Spleen (tissue), 13 donors: ENCODE measurements at places on chromosomes 6 and 20. TPM values are rescaled to one million over a fixed set of nuclear protein-coding genes. Genes with fewer than 3 reads are reported as not detected.

DNA sequence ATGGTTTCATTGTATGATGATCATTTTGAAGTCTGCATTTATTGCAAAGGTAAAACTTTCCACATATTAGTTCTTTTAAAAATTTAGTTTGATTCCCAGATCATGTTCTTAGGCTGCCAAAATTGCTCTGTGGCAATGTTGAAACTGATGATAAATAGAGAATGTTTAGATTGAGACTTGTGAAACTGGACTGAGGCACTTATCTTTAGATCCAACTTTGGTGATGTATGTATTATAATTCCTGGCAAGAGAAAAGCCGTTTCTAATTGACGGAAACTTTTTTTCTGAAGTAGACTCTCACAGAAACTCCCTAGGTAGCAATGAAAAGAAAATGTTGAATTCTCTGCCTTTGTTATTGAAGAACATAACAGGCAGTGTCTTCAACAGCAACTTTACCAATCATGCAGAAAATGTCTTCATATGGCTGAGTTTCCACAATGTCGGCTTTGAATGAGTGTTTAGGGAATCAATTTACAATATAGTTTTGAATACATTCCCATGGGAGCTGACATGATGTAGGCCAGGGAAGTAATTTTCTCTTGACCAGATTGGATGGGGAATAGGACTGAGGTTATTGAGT, 456.2 kb downstream of the CD109 start:
- no peak for DNase-seq
- no peak overlapping the region for H3K4me3 ChIP-seq
- no peak overlapping the region for H3K27ac ChIP-seq
- no peaks in the 10 kb centered on the region for H3K36me3 ChIP-seq
- no peaks in the 10 kb centered on the region for H3K4me1 ChIP-seq

The COMMD7 gene
- total RNA-seq, result 31.5 TPM

DNA sequence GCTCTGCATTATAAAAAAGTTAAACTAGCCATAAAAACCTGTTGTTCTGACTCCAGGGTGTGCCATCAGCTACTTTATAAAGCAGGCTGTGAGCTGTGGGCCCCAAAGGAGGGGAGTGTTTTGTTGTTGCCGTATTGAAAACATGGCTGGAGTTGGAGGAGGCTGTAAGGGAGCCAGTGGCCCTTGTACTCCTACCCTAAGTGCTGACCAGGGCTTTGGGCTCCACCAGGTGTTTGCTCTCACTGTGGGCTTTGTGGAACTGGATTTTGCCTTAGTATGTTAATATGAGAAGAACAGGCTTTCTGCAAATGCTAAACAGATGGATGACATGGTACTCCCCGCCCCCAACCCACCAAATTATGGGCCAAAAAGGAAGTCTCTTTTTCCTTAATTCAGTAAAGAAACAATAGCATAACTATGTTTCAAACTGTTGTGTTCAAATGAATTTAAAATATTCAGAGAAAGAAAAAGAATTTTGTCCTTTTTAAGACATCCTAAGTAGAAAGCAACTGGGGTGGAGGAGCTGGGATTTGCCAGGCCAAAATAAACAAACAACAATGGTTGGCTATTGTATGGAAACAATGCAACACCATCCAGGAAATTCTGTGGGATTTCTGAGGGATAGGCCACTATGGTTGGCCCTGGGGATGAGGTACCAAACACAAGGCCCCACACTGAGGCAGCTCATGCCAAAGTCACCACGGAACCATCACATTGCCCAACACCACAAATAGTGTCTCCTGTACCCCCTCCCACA, 63.3 kb downstream of the PLCG1 start:
- H3K36me3 ChIP-seq, result peaks cover 52% of the 10 kb centered on the region
- DNase-seq, result no peak
- H3K4me1 ChIP-seq, result no peaks in the 10 kb centered on the region
- H3K27ac ChIP-seq, result no peak overlapping the region

DNA sequence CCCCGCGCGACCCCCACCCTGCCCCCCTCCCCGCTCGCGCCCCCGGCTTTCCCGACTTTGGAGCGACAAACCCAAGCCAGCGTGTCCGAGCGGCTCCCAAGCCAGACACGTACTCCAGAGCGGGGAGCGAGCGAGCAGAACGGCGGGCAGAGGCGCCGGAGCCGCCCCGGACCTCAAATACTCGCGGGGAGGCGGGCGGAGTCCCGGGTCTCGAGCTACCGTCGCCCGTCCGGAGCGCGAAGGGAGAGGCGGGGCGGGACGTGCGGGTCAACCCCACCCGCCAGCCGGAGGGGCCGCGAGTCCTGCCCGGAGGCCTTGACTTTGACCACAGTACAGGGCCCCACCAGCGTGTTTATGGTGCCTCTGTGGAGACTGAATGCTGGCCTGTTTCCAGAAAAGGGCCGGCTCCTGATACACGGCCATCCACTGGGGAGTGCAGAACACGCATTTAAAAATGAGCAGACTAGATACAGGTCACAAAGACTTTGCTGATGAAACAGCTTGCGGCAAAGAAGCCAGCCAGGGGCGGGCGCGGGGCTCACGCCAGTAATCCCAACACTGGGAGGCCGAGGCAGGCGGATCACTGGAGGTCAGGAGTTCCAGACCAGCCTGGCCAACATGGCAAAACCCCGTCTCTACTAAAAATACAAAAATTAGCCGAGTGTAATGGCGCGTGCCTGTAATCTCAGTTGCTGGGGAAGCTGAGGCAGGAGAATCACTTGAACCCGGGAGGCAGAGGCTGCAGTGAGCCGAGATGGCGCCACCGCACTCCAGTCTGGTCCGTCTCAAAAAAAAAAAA, at the start of gene SERPINB6:
Gene SERPINB6, minus strand, starts transcription at position 148 of the 799 bp plus-strand sequence. CDS start 12,235 bp downstream, outside the sequence.
- H3K4me1 ChIP-seq, result peaks cover 9% of the 10 kb centered on the region
- H3K36me3 ChIP-seq, result no peaks in the 10 kb centered on the region
- no peaks in the 10 kb centered on the region for H3K27me3 ChIP-seq
- H3K4me3 ChIP-seq, result peak within 1 kb of the TSS; percentile 58
- peak within 1 kb of the TSS; percentile 97 for H3K27ac ChIP-seq
- DNase-seq, result peak; percentile 93

DNA sequence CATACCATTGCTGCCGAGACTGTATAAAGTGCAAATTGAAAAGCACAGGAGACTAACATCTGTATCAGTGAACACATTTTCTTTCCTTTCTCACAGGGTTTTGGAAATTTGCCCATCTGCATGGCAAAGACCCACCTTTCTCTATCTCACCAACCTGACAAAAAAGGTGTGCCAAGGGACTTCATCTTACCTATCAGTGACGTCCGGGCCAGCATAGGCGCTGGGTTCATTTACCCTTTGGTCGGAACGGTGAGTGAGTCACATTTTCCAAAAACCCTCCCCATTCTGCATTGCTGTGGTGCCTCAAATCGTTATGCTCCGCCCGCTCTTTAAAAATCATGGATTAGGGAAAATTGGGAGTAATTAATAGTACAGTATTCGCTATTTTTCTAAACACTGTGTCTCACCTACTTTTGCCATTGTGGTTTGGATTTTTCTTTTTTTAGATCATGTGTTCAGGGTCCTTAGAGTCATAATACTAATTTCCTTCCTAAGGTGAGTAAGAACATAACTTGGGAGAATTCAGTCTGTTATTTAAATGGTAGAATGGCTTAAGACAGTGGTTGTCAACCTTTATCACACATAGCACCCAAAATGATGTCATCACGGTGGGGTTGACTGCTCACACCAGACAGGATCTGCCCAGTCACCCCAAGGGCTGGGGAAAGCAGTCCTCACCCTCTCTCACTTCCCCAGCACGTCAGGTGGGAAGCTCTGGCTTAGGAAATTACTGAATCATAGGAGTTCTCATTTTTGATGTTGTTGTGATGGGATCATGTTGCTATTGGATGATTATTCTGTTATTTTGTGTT, 171.6 kb downstream of the MTHFD1L start:
- H3K27ac ChIP-seq, result no peak overlapping the region

DNA sequence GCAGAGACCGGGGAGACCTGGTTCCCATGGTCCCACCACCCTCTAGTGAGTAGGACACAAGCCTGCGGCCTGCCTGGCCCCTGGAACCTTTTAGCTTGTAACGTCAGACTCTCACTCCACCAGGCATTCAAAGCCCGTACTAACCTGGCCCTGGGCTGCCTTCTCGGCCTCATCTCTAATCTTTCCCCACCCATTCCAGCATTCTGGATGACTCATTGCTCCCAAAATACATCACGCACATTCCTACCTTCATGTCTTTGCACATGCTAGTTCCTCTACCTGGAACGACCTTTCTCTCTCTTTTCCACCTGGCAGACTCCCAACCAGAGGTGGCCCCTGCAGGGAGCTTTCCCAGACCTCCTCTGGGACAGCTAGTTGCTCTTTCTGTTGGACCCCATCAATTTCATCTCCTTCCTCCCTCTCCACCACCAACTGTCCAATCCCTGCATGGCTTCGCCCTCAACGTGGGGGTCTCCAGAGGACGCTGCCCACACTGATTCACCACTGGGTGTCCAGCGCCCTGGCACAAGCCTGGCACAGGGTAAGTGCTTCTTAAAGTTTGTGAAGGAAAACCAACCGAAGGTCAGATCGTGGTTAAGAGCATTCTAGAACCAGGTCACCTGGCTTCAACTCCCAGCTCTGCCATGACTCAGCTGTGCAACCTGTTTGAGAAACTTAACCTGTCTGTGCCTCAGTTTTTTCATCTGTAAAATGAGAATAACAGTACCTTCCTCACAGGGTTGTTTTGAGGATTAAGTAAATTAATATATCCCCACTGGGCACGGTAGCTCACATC, 35.2 kb downstream of the JPH2 start:
- H3K27me3 ChIP-seq, result peaks cover 7% of the 10 kb centered on the region
- H3K36me3 ChIP-seq, result no peaks in the 10 kb centered on the region
- DNase-seq, result no peak
- H3K4me1 ChIP-seq, result no peaks in the 10 kb centered on the region
- H3K4me3 ChIP-seq, result no peak overlapping the region

- no peaks in the 10 kb centered on the region for H3K36me3 ChIP-seq
- H3K27me3 ChIP-seq, result no peaks in the 10 kb centered on the region
- no peaks in the 10 kb centered on the region for H3K4me1 ChIP-seq
Measured at GRCh38 chr6:150293423-150294173, 75.2 kb upstream of the IYD start.

DNA sequence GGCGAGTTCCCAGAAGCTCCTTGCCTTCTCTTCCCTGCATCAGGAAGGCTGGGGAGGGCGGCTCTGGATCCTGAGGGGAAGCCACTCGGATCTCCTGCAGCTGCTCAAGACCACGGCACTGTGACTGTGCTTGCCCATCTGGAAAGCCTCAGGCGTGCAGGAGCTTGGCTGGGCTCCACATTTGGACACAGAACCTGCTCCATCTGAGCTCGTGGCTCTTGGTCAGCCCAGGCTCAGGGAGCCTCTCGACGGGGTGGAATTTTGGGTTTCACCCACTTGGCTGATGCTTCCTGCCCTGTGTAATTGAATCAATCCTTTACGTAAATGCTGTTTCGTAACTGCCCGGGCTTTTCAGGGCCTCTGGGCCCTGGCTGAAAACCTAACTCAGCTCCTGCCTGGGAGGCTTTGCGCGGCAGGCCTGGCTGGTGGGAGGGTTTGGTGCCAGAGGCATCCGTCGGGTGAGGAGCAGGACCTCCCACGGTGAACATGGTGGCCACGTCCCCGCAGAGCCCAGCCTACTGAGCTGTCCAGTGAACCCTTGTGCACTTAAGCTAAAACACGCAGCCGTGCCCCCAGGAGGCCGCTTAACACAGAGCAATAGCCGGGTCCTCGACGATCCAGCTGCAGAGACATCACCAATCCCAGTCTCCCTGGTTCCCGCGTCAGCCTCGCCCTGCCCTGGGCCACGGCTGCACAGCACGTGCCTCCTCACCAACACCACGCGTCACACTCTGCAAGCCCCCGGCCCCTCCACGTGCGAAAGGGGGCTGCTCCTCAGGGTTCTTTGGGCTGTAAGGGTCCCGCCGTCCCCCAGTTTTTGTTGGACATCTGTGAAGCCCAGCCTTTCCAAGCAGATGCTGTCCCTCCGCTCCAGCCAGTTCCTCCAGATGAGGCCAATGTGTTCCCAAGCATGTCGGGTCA, 241.0 kb downstream of the DLL1 start:
- H3K4me3 ChIP-seq, result no peak overlapping the region
- H3K27ac ChIP-seq, result peak overlapping the region; percentile 63
- peaks cover 40% of the 10 kb centered on the region for H3K4me1 ChIP-seq
- no peaks in the 10 kb centered on the region for H3K27me3 ChIP-seq

The SLC22A7 gene
- not detected for total RNA-seq

The KCNG1 gene
- total RNA-seq, result 2.0 TPM

DNA sequence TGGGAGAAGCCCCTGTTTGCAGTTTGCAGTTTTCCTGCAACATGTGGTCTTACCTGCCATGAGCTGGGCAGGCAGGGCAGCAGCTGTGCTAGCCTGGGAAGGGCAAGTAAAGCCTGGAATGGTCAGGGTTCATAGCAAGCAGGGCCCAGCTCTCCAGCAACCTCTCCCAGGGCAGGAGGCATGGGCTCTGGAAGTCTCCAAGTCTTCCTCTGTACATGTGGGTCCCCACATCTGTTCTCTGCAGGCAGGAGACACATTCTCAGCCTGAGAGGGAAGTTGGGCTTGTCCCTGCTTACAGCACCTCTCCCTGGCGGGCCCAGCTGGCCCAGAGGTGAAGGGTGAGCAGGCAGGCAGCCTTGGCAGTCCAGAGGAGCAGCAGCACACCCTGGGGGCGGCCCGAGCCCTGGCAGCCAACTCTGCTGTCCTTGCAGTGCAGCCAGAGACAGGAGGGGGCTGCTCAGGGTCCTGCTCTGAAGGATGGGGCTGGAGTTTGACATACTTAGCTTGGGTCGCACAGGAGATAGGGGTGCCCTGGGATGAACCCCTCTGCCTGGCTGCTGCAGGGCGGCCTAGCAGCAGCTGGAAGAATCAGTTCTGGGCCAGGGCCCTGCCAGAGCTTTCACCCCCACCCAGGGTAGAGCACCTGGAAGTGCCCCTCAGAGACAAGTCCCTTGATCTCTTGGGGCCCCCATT, 176.0 kb downstream of the MRPL14 start:
- no peak overlapping the region for H3K4me3 ChIP-seq
- peaks cover 3% of the 10 kb centered on the region for H3K4me1 ChIP-seq
- peak; percentile 24 for DNase-seq
- H3K36me3 ChIP-seq, result no peaks in the 10 kb centered on the region
- no peak overlapping the region for H3K27ac ChIP-seq

DNA sequence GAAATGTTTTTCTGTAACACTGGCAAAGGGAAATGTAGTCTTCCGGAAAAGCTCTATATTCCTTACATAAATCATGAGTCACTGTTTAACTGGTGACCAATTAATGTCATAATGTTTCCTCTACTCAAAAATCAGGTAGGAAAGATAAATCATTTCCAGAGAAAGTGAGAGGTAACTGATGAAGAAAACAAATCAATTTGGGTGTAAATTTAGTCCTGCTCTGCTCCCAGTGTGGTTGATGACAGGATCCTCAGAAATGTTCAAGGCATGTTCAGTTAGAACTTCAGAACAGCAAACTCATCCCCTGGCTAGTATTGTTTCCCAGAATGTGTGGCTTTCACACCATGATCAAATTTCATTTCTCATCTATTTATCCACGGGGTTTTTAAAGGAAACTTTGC, 38.8 kb upstream of the SPACA1 start:
- no peak overlapping the region for H3K27ac ChIP-seq
- H3K4me1 ChIP-seq, result no peaks in the 10 kb centered on the region
- no peaks in the 10 kb centered on the region for H3K27me3 ChIP-seq
- H3K4me3 ChIP-seq, result no peak overlapping the region
- DNase-seq, result no peak
- H3K36me3 ChIP-seq, result no peaks in the 10 kb centered on the region
